ENCODE measurements at places on chromosomes 6 and 20. TPM values are rescaled to one million over a fixed set of nuclear protein-coding genes. Genes with fewer than 3 reads are reported as not detected.

Gene POLR3F
- total RNA-seq = 14.0 TPM

Gene SMLR1
- not detected for total RNA-seq

Gene PRRT1
- 0.58 TPM for total RNA-seq

Gene SIRPB2
- not detected for total RNA-seq

Gene ARMH2
- total RNA-seq = not detected

Gene EZR
- total RNA-seq = 467 TPM

Gene DCDC2
- total RNA-seq = 1.9 TPM

Measured in A549 treated with AZD2906 at 1 μM for 4 hours (cell line).